ENCODE measurements at places on chromosomes 2 and 18. TPM values are rescaled to one million over a fixed set of nuclear protein-coding genes. Genes with fewer than 3 reads are reported as not detected.
A peak's percentile ranks its signal among the peaks of the same experiment; 100 is the strongest.

DPP10 gene
- 6.5 TPM for total RNA-seq

CABYR gene
- total RNA-seq: 12.0 TPM

FTCDNL1 gene
- 2.7 TPM for total RNA-seq

TTR gene
- total RNA-seq: not detected

LOXHD1 gene
- not detected for total RNA-seq

ZAP70 gene
- not detected for total RNA-seq

GPBAR1 gene
- not detected for total RNA-seq

SP100 gene
- total RNA-seq: not detected

- no peak for DNase-seq
Observed at GRCh38 chr2:95138702-95139101, 17.1 kb upstream of the MRPS5 start.

DNA sequence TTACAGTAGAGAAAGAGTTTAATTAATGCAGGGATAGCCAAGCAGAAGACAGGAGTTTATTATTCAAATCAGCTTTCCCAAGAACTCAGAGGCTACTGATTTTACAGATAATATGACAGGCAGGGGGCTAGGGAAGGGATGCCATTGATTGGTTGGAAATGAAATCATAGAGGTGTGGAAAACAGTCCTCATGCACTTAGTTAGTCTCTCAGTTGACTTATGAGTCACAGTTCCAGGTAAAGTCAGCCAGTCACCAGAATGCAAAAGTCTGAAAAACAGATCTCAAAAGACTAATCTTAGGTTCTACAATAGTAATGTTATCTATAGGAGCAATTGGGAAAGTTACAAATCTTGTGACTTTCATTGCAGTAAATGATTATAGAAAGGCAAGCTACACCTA, 676.4 kb upstream of the CHAC2 start:
- no peak for DNase-seq

- peak; percentile 69 for DNase-seq
Observed at GRCh38 chr2:109736177-109736827, 57.8 kb upstream of the RGPD5 start.

GRCh38 chr2:231737761-231738160, 29.4 kb downstream of the PTMA start:
- peak; percentile 83 for DNase-seq

GRCh38 chr18:55031576-55031975, 72.3 kb upstream of the CCDC68 start:
- DNase-seq: no peak

DNA sequence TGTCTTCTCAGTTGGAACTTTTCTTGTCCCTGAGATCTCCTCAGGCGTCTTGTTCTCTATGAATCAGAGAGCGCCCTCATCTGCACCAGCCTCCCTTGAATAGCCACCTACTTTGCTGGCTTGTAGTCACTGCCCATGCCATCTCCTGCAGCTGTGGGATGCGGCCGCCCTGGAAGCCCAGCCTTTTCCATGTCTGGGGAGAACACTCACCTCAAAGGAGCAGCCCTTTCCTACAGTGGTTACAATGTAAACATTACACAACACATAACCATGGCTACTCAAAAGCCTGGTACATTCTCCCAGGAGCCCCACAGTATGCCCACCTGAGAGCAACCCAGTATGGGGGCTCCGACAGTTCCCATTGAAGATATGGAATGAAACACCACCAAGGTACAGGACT, 351.0 kb downstream of the EN1 start:
- DNase-seq: no peak

GRCh38 chr2:120454654-120455385, 108.9 kb downstream of the INHBB start:
- DNase-seq: no peak

- no peak for DNase-seq
Observed at GRCh38 chr2:221203125-221203524, 369.0 kb downstream of the EPHA4 start.

DNA sequence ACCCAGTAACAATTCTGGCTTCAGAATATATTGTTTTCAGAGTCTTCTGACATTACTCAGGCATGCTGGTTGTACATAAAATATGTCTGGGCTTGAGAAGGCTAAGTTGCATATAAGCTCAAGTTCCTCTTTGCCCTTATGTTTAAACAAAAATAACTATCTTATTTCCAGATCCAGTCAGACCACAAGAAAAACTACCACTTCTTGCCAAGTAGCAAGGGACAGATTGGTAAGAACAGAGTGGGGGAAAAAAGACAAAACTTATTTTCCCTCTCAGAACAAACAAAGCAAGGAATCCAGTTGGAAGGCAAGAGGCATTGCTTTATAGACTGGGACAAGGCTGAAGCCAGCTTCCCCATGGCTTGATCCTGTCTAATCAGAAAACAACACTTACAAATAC, 1036.7 kb upstream of the CELF4 start:
- DNase-seq: peak; percentile 7

DNA sequence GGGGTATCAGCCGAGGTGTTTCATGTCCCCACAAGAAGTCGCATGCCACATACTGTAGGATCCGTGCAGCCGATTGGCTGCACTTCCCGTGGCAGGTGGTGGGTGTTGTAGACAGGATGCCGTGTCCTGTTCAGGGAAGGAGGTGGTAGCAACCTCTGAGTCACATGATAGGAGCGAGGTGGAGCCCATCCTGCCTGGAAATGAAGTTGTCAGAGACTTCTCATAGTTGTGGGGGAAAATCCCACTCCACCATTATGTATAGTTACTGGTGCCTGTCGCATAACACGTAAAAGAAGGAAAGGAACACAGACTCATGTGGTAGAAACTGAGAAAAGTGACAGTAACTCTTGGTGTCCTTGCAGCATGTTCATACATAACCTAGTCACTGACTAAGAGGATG, 91.4 kb upstream of the IL1R2 start:
- no peak for DNase-seq

DNA sequence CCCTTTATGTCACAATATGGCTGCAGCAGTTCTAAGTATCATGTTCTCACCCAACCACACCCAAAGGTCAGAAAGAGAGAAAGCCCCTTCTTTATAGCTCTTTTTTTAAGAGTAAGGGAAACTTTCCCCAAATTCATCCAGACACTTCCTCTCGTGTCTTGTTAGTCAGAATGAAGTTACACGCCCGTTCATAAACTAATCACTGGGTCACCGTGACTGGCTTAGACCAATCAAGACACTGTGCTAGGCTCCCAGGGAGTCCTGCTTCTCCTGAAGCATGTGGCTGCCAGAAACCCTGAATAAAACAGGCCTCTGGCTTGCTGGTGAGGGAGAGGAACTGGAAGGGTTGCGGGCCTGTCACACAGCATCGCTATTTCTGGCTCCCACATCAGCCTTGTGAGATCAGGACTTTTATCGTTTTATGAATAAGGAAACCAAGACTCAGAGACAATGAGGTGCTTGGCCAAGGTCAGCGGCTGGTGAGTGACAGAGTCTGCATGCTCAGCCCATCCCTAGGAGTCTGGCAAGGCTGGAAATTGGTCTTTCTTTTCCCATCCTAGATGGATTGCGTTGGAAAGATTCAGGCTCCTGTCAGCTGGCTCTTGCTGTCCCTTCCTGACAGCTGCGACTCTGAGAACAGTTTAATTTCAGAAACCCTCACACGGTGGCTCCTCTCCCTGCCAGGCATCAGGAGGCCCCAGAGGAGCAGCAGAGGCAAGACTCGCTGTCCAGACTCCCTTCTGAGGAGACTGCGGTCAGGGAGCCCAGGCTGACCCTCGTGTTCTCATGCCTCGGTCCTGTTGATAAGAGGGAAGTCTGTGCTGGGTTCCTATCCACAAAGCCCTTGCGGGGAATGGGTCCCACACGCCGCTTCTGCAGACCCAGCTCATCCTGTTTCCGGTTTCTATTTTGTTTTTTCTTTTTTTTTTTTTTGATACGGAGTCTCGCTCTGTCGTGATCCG, 104.5 kb upstream of the TAF1B start:
- no peak for DNase-seq

- no peak for DNase-seq
Observed at GRCh38 chr18:35142275-35142615, 98.6 kb upstream of the ZNF397 start.

DNA sequence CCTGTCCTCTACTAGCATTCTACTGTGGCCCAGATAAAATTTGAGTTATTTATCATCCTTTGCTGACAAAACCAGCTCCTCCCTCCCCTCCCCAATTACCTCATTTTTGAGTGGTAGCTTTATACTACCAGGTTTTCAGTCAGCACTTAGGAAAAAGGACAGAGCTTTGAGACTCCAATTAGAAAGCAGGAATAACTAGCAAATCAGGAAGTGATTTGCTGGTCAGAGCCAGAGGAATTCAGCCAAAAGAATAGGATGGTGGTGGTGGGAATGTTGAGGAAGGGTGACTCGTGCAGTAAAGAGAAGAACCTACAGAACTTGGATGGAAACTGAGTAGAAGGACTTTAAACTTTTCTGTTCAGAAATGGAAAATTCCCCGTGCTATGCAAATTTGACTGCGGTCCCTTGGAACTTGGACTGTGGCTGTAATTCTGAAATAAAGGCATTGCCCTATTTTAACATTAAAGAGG, 3.7 kb downstream of the MYL12B start:
- DNase-seq: peak; percentile 17

DNA sequence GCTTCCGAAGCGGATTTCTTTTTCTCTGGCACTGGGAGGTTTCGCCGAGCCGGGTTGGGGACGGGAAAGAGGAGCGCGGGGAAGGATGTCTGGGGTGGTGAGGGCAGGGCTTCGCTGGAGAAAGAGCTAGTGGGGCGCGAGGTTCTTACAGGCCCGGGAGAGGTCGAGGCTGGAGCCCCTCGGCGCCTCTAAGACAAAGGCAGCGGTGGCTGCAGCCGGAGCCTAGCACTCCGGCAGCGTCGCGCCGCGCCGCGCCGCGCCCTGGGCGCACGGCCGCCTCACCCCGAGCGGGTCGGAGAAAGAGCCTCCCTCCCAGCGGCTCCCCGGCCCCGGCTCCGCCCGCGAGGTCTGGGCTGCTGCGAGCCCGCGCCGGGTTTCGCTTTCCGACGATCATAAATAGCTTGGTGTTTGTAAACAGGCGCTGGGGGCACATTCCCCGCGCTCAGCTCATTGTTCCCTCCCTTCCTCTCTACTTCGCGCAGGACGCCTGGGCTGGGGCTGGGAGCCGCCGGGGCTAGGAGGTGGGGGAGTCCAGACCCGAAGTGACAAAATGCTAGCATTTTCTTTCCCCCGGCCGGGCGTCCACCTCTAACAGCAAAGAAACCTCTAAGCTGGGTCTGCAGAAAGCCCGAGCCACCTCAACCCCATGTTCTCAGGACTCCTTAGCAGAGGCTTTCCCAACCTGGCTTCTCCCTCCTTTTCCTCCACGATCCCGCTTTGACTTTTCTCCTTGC, 813 bp upstream of the MEIS1 start:
- peak; percentile 84 for DNase-seq

DNA sequence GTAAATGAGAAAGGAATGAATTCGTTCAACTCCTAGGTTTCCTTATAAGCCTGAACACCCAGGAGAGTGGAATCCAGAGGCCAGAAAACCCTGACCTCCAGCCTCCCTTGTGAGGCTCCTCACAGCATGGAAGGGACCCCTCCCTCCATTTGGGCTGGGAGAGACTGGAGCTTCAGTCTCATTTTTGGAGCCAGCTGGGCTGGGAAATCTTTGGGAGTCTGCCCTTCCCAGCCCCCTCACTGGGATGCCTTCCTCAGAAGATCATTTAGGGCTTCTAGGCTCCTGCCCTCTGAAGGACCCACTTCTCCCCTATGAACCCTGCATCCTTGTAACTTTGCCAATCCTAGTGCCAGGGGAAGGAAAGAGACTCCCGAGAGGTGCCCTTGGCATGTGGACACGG, 346.1 kb downstream of the CYP26B1 start:
- DNase-seq: no peak

DNA sequence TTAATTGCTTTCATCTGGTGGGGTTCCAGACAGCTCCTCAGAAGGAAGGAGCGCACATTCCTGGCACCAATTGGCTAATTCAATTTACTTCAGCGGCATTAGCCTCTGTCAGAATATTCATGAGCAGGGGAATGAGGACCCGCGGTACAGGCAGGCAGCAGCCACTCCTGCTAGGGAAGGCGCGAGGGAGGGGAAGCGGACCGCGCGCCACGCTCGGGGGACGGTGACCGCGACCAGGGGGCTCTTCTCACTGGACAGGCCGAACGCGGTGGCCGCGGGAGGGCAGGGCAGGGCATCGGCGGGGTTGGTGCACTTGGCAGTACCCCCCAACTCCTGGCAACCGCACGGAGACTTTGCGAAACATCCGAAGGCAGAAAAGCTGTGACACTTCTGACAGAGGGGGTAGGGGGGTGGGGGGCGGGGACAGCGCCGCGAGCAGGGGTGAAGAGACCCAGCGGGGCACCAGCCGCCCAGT, at the start of gene CDH20:
Gene CDH20 (plus strand): TSS at position 160 of the 475 bp plus-strand sequence.
- peak; percentile 79 for DNase-seq

GRCh38 chr18:8615397-8616027, 6.3 kb downstream of the RAB12 start:
- no peak for DNase-seq

DNA sequence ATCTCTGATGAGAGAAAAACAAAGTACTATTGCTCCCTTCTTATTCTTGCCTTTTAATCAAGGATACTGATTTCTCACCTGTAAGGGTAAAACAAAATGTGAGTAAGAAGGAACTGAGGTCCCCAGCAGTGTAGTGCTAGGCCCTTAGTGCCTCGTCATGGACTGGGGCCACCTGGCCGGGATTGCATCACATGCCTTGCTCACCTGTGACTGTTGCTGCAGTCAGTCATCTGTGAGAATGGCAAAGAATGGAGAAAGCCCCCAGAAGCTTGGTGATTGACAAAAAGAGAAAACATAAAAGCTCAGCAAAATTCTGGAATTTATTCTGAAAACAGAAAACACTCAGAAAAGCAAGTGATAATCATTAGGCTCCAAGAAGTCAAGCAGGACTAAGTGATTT, 63.4 kb downstream of the SPATS2L start:
- DNase-seq: no peak

DNA sequence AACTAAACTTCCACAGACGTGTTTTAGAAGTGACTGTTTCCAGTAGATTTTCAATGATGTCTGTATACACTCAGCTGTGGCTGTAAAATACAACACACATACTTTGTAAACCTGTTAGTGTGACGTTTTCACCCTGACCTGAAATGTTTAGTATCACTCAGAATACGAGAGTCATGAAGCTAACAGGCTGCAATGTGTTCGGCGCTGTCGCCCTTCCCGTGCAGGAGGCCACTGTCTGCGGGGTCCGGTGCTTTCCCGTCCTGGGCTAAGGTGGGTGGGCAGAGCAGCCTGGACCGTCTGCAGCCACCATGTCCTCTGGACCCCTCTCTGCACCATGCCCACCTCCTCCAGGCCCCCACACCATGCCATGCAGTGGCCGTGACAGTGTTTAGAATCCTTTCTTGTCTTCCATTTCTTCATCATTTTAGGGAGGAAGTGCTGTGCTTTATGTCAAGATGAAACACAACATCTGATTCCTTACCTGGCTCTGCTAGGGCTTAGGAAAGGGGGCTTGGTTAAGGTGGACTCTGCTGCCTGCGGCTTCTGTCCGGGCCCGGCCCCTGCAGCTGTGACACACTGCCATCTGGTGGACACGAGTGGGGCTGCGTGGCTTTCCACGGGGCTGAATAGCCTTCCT, 53.8 kb upstream of the RBM44 start:
- DNase-seq: peak; percentile 71

DNA sequence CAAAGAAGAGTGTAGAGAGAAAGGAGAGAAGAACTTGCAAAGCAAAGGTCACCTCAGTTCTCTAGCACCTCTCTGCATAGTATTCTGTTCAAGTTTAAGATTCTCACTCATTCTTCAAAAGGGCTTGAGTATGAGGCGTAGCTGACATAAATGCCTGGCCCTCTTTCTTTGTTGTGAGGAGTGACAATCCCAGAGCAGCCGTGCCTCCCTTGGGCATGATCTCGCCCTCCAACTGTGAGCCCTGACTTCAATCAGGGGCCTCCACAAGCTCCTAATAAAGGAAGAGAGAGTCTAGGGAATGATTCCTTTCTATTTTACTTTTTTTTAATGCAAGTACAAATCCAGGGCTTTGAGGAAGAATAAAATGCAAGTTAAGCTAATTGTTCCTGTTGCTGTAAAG, 402.7 kb downstream of the LRP1B start:
- DNase-seq: peak; percentile 35

All from neural progenitor cell (in vitro differentiated cells).